ENCODE measurements at places on chromosomes 4 and X.

- no peak for DNase-seq
Observed at GRCh38 chr4:165537028-165537648, 158.3 kb downstream of the CPE start.

GRCh38 chr4:1329408-1330371 lies 17.3 kb upstream of the UVSSA start:
- DNase-seq = no peak

- no peak for DNase-seq
Observed at GRCh38 chr4:136810626-136811025, 721.7 kb downstream of the PCDH18 start.

DNA sequence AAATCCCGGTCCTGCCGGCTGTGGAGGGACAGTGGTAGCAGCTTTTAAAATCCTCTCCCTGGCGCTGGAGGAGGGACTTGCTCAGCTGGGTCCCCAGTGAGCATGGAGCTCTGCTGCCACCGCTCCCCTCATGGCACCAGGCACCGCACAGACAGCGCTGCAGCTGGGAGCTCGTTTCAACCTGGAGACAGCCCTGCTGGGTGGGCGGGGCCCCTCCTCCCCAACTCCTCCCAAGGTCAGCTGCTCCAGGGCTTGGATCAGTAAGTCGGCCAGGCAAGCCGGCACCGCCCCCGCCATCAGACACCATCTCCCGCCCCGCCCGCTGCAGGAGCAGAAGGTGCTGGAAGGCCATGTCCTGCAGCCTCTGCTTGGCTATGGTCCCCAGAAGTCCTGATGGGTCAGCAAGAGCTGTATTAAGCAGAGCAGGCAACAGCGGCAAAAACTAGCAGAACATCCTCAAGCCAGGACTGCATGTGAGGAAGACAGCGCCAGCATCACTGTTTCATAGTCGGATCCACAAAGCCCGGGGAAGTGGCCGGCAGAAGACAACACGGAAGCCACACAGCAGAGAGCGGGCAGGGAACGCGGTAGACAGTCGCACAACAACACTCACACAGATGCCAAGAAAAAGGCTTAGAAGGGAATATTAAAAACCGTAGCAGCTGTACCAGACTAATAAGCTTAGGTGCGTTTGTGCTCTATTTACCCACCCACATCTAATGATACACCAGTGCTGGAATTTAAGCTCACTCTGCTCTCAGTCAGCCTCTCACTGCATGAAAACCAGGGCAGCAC lies 16.2 kb downstream of the ZFYVE28 start:
- no peak for DNase-seq

- DNase-seq = no peak
Observed at GRCh38 chrX:23662853-23663252, 4.4 kb upstream of the PRDX4 start.

DNA sequence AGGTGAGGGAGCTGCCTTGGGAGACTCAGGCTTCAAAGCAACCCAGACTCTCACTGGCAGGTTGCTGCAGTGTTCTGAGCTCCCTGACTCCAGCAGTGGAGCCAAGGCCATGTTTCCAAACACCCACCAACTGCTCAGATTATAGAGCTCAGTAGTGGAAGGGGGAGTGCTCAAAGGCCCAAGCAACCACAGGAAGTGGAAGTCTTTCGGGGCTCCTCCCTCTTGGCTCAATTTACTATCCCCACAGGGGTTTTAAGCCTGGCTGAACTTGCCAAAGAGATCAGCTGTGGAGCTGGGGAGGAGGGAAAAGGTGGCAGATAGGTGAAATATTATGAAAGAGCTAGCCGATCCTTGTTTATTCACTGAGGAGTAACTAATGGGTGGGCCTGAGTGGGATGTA lies 82.5 kb downstream of the HPRT1 start:
- DNase-seq = no peak

All from activated CD8-positive, alpha-beta memory T cell treated with anti-CD3 and anti-CD28 coated beads for 1 hour (primary cell).